Heart right ventricle (tissue), 16 donors: ENCODE measurements at places on chromosomes 7 and 10. TPM values are rescaled to one million over a fixed set of nuclear protein-coding genes. Genes with fewer than 3 reads are reported as not detected.

GRCh38 chr10:56318816-56319215 lies 42.2 kb downstream of the ZWINT start:
- no peak for DNase-seq

The FBXL13 gene
- 0.12 TPM for polyA plus RNA-seq

The CFTR gene
- polyA plus RNA-seq = 0.22 TPM

The IL2RA gene
- polyA plus RNA-seq = 0.73 TPM

The CHAT gene
- polyA plus RNA-seq = not detected

- DNase-seq = no peak
Measured at GRCh38 chr10:26554246-26554645, 116.1 kb downstream of the APBB1IP start.

DNA sequence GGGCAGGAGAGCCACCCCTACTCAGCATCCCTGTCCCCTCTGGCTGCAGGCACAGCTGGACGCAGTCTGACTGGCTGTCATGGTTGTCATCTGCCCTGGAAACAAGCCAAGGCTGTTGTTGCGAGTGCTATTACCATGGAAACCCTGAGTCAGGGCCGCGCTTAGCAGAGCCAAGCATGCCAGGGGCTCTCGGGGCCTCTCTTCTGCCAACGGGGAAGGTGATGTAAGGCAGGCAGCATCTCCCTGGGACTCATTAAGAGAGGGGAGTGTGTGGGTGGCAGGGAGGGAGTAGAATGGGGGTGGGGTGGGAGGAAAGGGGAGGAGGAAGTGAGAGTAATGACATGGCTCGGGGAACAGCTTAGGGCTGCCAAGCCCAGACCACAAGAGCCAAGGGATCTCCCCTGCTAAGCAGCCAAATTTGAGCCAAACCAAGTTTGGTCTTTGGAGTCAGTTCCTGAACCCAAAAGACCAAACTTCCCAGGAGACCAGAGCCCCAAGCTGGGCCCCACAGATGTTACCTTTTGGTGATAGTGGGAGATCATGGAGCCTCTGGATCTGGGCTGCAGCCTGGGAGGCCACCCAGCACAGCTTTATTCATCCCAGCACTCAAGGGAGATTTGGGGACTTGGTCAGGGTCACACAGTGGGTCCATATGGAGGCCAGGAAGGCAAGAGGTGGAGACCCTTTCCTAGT lies 67.6 kb downstream of the TMEM130 start:
- peak; percentile 11 for DNase-seq

- DNase-seq = no peak
Measured at GRCh38 chr7:1457059-1457948, 2.0 kb downstream of the MICALL2 start.

- DNase-seq = no peak
Measured at GRCh38 chr7:8133188-8133848, 128.6 kb downstream of the ICA1 start.

GRCh38 chr10:118341791-118342637 lies at the start of gene FAM204A:
FAM204A (minus strand) TSS chr10:118342324; CDS start chr10:118336415, 5,909 bp downstream.
- DNase-seq = peak; percentile 94

- no peak for DNase-seq
Measured at GRCh38 chr10:120465138-120465537, 8.1 kb downstream of the PLPP4 start.

GRCh38 chr10:47361293-47361692 lies 13.1 kb downstream of the RBP3 start:
- peak; percentile 19 for DNase-seq

The CFAP43 gene
- polyA plus RNA-seq = 0.37 TPM

The FAM25C gene
- not detected for polyA plus RNA-seq

The CTTNBP2 gene
- 0.41 TPM for polyA plus RNA-seq

DNA sequence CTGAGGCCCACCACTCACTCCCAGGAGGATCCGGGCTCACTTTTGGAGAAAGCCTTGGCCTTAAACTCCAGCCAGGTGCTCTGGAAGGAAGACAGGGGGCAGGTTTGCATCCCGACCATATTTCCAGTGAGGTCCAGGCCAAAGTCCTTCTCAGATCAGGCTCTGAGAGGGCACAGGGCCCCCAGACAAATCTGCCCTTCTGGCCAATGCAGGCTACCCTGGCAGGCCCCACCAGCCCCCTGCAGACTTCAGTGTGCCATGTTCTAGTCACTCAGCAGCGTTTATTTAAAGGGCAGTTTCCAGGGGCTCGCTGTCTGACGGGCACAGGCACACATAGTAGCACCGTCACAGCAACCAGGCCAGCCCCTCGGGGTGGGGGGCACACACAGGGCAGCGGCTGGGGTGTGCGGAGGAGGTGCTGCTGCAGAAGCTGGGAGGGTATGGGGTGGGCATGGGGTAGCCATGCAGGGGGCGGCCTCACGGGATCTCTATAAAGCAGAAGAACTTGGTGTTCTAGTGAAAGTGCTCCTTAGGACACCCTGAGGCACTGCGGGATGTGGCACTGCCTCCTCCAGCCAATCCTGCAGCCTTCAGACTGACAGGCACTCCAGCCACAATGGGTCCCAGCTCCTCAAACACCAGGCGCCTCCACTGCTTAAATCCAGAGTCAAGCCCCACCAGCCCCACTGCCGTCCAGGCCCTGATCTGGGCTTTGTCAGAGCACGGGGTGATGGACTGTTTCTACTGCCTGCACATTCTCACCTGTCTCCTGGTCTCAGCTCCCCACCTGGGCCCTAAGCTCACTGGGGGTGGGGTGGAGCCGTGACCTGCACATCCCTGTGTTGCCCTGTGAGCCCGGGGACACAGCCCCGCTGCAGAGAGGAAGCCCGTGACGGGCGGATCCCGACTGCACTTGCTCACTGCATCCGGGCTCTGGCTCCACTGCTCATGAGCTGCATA lies 9.6 kb upstream of the PYROXD2 start:
- DNase-seq = no peak

DNA sequence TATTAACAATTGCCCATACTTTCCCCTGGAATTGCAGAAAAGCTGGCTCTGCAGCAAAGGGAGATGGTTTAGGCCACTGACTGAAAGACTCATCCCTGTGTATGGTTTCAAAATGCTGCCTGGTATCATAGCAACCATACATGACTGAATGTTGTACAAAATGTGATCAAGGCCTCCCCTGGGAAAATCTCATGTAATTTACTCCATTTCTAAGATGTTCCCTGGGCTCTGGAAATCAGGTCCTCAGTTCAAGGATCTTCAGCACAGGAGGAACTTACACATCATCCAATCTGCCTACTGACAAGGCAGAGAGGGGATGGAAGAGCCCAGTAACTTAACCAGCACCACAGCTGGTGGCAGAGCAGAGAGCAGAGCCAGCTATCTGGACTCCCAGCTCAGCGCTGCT lies 111.8 kb downstream of the JAZF1 start:
- DNase-seq = no peak

DNA sequence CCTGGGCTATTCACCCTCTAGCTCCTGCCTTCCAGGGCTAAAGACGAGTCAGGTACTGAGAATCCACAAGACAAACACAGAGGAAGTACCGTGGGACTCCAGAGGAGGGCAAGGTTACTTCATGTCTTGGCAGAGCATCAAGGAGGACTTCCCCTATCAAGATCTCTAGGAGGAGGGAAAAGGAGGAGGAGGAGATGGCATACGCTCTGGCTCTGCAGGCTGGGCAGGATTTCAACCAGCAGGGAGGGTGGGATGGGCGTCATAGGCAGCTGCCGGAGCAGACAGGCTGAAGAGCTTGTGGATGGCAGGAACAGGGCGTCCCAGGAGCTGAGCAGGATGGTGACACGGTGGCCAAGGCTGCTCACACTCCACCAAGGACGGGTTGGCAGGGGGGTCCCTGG lies 21.3 kb downstream of the MDH2 start:
- peak; percentile 73 for DNase-seq

GRCh38 chr7:82110146-82110840 lies 333.3 kb downstream of the CACNA2D1 start:
- DNase-seq = no peak

- no peak for DNase-seq
Measured at GRCh38 chr7:92735707-92736106, 100.7 kb downstream of the CDK6 start.

- DNase-seq = no peak
Measured at GRCh38 chr10:7788639-7789286, 786 bp downstream of the ATP5F1C start.

DNA sequence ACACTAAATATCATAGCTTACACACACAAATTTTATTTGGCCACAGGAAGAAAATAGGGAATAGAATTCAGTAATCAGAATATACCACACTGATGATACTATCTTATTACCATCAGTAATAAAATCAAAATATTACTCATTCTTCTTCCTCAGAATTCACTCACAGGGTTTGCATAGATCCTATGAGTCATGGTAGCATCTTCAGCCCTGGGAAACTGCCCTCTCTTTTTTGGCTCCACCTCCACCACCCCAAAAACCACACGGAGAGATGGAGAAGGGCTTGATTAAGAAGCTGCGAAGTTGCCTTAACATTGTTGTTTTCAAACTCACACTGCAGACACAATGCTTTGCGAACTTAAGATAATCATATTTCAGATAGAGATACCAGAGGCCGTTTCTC lies 154.1 kb upstream of the AHR start:
- no peak for DNase-seq

DNA sequence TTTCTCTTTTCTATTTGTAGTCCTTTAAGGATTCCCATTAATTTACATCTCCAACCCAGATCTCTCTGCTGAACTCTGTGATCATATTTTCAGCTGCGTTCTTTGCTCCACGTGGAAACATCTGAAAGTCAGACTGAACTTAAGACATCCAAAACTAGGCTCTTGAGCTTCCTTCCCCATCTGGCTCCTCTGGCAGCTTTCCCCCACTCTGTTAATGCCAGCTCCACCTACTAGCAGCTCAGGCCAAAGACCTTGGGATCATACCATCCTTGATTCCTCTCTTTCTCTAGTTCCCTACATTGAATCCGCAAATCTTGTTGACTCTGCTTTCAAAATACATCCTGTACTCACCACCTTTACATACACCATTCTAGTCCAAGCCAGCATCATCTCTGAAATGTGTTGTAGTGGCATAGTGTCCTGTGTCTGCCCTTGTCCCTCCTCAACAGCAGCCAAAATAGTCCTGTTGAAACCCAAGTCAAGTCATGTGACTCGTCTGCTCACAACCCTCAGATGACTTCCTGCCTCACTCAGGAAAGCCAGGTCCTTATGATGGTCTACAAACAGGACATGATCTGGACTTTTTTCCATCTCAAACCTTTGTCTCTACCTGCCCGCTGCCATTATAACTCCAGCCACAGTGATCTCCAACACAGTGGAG lies 7.0 kb downstream of the REEP3 start:
- no peak for DNase-seq

The MAGI2 gene
- 3.5 TPM for polyA plus RNA-seq

The ZNF679 gene
- not detected for polyA plus RNA-seq

DNA sequence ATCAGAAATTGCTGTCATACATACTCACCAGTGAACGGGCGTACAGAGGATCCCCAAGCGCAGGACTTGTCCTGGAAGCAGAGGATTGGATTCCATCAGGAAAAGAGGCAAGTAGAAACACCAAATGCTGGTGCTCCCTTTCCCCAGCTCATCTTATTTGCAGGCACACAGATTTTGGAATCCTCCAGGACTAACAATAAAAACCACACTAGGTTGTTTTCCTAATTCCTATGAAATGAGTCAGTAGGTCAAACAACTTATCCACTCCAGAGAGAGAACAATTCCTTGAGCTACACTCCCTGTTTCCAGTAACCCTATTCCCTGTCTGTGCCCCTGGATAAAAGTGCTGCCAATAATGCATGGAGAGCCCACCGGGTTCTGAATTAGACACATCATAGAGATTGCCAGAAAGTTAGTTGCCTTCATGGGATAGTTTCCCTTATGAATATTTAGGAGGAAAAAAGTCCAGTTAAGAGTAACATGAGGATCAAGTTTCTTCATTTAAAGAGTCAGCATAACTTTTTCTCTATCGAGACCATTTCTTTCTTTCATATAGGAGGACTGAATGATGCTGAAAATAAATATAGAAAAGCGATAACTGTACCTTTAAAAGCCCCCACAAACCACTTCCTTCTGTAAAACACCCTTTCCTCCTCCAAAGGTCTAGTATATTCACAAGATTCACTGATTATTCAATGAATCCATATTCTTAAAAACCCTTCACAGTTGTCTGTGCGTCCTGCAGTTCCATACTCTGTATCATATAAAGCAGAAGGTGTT lies 178.3 kb upstream of the KLF14 start:
- DNase-seq = no peak

DNA sequence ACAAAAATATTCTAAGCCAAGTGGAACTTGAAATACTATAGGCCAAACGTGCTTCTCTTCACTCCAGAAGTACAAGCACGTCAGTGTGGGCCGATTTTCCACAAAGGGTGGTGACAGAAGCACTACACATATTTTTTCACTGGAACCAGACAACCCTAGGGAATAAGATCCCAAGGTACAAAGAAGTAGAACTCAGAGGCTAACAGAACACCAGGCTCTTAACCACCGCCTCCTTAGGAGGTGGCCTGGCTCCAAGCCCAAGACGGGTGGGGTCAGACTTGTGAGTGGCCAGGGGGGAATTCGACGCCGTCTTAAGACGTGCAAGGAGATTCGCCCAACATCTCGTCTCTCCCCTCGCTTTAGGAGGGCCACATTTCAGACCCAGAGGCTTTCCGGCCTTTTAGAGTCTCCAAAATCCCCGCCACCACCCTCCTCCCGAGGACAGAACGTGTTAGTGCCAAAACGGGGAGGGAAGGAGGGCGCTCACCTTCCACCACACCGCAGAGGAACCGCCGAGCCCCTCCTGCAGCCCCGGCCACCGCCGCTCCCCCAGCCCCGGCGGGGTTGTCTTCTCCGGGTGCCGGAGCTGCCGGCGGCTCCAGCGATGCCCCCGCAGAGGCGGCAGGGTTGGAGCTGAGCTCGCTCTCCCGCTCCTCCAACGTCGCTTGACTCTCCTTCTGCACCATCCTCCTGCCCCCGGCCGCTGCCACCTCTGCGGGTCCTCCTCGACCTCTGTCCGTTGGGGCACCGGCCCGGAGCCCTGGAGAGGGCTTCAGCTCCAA lies 716 bp downstream of the OGA start:
- DNase-seq = peak; percentile 88

GRCh38 chr10:25692761-25693160 lies 241.3 kb upstream of the MYO3A start:
- no peak for DNase-seq

DNA sequence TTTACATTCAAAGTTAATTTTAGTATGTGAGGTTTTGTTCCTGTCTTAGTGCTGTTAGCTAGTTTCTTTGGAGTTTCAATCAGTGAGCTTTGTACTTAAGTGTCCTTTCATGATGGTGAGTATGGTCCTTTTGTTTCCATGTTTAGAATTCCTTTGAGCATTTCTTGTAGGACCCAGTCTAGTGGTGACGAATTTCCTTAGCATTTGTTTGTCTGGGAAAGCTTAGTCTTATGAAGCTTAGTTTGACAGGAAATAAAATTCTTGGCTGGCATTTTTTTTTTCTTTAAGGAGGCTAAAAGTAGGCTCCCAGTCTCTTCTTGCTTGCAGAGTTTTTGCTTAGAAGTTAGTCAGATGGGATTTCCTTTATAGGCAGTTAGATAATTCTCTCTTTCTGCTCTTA lies 209.2 kb upstream of the SEMA3C start:
- DNase-seq = no peak
